ENCODE measurements at places on chromosomes 1 and 21. TPM values are rescaled to one million over a fixed set of nuclear protein-coding genes. Genes with fewer than 3 reads are reported as not detected.

DNA sequence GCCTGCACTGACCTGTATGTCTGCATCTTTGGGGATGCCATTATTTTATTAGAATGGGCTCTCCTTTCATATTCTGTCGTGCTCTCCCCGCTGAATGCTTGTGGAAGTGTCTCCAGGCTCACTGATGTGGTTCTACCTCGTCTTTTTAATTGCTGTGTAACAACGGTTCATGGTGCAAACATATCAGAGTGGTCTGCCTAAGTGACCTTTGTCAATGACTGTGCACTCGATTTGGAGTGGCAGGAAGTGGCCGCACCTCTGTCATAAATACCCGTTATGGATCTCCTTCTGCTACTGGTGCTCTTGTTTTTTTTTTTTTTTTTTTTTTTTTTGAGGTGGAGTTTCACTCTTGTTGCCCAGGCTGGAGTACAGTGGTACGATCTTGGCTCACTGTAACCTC, 38.3 kb downstream of the SPSB1 start:
- H3K36me3 ChIP-seq: no peaks in the 10 kb centered on the region
- H3K4me1 ChIP-seq: peaks cover 15% of the 10 kb centered on the region
- H3K4me3 ChIP-seq: no peak overlapping the region
- DNase-seq: no peak

GRCh38 chr21:42855937-42856335, 23.4 kb downstream of the WDR4 start:
- no peak overlapping the region for H3K27ac ChIP-seq
- H3K4me1 ChIP-seq: peaks cover 20% of the 10 kb centered on the region
- no peak for DNase-seq
- H3K36me3 ChIP-seq: no peaks in the 10 kb centered on the region
- no peak overlapping the region for H3K4me3 ChIP-seq

GRCh38 chr1:11576109-11576875, 77.9 kb downstream of the FBXO2 start:
- H3K4me1 ChIP-seq: no peaks in the 10 kb centered on the region
- no peaks in the 10 kb centered on the region for H3K36me3 ChIP-seq
- peaks cover 9% of the 10 kb centered on the region for H3K27me3 ChIP-seq
- H3K4me3 ChIP-seq: no peak overlapping the region
- no peak overlapping the region for H3K27ac ChIP-seq

The TMCO4 gene
- 10.5 TPM for polyA plus RNA-seq

Data from naive thymus-derived CD8-positive, alpha-beta T cell (primary cell).